ENCODE measurements at places on chromosomes 7 and 10.

DNA sequence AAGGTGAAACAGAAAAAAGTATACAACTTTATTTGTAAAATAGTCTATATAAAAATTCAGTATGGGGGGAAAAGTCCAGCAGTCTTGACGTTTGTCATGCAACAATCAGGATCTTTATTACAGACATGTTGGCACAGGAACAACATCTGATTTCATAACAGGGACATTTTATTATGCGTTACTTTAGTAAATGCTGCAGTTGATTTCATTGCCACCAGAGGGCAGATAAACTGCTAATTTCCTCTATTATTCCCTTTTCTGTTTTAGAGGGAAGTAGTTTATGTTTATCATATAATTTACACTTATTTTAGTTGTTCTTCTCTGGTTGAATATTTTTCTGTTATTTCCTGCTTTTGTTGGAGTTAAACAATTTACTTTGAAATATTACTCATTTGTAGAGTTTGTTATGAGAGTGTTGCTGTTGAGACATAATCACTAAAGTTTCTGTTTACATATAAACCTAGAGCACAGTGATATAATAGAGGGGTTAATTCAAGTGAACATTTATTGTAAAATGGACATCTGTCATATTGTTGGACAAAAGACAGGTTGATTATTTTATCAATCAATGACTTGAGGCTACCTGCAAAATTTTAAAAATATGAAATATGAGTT lies 3.3 kb downstream of the PLXDC2 start:
- DNase-seq, result peak; percentile 16

- DNase-seq, result no peak
Observed at GRCh38 chr10:421170-421569, 268.3 kb downstream of the DIP2C start.

DNA sequence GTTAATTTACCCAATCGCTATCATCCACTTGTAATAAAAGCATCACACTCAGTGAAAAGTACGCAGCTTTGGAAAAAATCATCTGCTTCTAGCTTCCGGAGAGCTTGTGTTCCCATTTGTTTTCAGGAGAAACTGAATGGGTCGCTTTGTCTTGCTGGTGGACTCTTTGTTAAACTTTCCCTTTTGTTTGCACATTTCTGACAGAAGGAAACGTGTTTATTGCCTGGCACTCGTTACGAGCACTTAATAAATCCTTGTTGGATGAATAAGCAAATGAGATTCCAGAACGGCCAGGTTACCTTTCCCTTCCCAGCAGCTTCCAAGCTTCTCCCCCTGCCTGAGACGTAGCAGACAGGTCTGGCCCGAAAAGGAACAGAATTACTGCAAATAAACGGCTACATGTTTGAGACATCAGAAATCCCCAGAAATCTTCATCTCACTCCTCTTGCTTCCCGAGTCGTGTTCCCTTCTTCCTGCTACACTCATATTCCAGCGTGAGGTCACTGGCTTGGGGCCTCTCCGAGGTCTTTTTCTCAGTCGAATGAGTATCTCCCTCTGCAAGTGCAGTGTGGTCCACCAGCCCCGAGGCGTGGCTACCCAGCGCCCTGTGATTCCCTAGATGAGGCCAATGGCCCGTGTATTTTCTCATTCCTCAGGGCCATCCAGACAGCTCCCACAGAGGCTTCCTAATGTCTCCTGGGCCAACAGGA lies 167.2 kb downstream of the FRMD4A start:
- no peak for DNase-seq

DNA sequence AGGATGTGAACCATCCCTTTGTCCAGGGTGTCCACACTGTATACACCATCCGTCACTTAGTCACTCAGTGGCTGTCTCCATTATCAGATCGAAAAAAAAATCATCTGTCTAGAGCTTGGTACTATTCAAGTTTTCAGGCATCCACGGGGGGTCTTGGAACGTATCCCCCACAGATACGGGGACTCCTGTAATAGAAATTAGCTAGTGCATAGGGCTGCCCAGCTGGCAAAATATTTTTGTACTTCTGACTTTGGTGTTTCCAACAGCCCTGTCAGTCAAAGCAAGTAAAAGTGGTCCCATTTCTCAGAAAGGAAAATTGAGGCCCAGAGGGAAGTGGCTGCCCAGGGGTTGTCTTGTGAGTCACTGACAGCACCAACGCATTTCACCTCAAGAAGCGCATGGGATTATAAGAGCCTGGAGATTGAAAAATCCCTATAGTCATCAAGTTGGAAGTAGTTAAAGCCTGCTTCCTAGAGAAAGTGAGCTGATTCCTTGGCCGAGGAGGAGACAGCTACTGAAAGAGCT lies 52.1 kb upstream of the SLC29A3 start:
- no peak for DNase-seq

DNA sequence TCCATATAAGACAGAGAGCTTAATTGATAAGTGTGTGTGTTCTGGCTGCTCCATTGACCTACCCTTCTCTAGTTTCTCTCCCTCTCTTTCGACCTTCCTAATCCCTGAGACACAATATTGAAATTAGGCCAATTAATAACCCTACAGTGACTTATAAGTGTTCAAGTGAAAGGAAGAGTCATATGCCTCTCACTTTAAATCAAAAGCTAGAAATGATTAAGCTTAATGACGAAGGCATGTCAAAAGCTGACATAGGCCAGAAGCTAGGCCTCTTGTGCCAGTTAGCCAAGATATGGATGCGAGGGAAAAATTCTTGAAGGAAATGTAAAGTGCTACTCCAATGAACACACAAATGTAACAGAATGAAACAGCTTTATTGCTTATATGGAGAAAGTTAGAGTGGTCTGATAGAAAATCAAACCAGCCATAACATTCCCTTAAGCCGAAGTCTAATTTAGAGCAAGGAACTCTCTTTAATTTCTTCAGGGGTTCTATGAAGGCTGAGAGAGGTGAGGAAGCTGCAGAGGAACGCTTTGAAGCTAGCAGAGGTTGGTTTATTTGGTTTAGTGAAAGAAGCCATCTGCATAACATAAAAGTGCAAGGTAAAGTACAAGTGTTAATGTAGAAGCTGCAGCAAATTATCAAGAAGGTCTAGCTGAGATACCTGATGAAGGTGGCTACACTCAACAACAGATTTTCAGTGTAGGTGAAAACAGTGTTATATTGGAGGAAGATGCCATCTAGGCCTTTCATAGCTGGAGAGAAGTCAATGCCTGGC lies 53.8 kb downstream of the ST7 start:
- peak; percentile 51 for DNase-seq

DNA sequence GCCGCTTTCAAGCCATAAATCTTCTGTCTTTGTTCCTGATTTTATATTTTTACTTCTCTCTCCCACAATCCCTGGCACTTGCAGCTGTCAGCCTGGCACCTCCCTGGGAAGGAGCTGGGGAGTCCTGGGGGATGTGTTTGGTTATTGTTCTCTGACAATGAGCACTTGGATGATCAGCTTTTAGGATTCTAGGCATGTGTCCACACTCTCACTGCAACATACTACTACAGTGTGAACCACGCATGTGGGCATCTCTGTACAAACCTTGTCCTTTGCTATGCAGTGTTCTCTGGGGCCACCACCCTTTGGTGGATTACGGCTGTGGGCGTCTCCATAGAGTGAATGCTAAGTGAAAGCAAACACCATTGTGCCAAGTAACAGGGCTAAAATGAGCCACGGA lies 168.4 kb upstream of the KMT2E start:
- no peak for DNase-seq

GRCh38 chr7:93739424-93739823 lies 151.1 kb downstream of the TFPI2 start:
- no peak for DNase-seq

DNA sequence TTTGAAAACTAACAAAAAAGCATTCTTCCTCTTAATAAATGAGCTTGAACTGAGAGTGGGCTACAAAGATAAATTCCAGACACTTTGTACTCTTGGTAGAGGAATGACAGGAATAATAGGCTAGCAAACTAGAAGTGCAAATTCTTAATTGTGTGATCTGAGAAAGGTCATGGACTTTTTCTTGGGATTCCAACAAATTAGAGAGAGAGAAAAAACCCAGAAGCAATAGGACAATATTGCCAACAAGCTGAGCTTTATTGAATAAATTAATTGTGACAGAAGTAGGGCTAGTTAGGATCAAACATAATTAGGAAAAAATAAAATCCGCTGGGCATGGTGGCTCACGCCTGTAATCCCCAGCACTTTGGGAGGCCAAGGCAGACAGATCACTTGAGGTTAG lies 41.4 kb upstream of the LAMB1 start:
- no peak for DNase-seq

- DNase-seq, result no peak
Observed at GRCh38 chr7:490461-491291, 29.0 kb downstream of the PDGFA start.

DNA sequence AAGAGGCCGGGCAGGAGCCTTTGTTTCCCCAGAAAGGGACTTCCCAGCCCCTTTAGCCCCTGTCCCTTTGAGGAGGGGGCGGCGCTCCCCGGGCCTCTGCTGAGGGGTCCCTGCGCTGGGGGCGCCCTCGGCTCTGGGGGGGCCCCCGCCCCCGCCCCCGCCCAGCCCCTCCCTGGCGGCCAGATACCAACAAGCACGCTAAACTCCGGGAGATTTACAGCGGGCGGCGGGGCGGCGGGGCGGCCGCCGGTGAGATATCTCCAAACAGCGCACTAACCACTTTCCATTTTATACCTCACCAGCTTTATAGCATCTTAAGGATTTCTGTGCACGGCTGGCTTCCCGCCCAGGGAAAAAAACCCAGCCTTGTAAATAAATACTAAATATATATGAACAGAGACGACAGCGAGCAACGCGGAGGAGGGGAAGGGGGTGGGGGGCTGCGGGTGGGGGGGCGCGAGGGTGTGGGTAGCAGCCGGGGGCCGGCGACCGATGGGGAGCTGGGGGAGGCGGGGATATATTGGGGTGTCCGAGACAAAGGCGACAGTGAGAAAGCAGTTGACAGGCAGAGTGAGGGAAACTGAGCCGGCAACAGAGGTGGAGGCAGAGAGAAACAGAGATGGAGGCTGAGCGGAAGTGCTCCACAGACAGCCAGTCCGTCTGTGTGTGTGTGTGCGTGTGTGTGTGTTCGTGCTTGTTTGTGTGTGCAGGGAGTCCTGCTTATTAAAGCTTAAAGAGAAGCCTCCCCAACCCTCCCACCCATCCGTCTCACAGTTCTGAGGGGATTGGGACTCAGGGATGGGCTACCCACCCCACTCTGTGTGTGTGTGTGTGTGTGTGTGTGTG lies 85.8 kb downstream of the HIF1AN start:
- DNase-seq, result no peak

GRCh38 chr7:106616708-106617051 lies 44.3 kb downstream of the CCDC71L start:
- no peak for DNase-seq

DNA sequence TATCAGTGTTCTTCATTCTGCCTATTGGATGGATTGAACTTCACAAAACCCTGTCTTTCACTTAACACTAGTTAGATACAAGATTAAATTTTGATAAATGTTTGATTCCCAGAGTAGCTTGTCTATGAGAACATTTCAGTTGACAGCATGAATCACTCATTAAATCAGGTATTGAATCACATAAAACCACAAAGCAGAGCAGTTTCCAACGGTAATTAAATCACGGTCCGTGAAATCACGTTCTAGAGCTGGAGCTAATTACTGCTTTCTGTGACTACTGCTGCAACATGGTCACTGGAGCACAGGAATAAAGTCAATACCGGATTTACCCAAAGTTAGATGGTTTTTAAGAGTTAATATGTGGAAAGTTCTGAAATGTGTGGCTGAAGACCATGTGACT lies 257.8 kb upstream of the PCDH15 start:
- DNase-seq, result no peak

- DNase-seq, result peak; percentile 14
Observed at GRCh38 chr10:118950190-118950680, 79.3 kb upstream of the NANOS1 start.

DNA sequence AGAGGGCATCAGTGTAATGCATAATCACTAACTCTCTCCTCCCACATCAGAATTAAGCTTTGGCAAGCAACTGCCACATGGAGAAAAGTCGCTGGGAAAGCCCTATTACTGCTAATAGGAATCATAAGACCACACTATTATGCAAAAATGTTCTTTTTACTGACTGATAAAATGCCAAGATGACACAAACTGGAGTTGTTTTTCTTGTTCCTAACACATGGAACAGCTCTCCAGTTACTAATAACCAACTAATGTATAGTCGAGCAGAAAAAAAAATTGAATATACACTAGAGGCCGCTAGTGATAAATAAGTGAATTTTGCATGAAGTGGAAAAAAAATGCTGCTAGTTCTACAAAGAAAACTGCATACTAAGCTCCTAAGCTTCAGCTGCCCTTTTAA lies 165.6 kb downstream of the TPK1 start:
- DNase-seq, result no peak

DNA sequence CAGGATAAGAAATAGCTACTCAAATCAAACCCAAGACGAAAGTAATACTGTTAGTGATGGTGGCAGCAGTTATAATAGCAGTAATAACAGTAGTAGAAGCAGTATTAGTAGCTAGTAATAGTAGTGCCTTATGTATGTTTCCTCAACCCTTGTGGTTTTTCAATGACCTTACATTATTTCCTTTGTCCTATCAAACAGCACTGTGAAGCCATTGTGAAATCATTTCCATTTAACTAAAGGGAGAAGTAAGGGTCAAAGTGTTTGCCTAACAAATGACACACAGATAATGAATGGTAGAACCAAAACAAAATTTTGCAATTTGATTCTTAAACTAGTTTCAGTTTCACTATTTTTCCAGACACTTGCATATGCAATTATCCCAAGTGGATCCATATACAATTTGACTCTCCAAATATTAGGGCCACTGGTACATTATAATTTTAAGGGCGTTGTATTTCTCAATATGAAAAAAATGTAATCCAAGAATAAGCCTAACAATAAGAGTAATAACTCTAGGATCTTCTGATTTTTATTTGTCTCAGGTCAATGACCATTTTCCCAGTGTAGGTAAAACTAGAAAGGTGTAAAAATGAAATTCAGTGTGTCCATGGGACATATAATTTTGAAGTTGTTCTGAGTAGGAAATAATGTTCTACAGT lies 33.7 kb upstream of the TMEM26 start:
- DNase-seq, result no peak

- DNase-seq, result peak; percentile 37
Observed at GRCh38 chr10:101014966-101015581, 15.5 kb downstream of the LZTS2 start.

GRCh38 chr10:69494626-69495558 lies 43.6 kb downstream of the TSPAN15 start:
- DNase-seq, result no peak
